Vagina (tissue), 2 donors: ENCODE measurements at places on chromosomes 1 and 21.

- DNase-seq = no peak
These were observed 3.6 kb downstream of the PAX7 start for GRCh38 chr1:18634276-18634675.

DNA sequence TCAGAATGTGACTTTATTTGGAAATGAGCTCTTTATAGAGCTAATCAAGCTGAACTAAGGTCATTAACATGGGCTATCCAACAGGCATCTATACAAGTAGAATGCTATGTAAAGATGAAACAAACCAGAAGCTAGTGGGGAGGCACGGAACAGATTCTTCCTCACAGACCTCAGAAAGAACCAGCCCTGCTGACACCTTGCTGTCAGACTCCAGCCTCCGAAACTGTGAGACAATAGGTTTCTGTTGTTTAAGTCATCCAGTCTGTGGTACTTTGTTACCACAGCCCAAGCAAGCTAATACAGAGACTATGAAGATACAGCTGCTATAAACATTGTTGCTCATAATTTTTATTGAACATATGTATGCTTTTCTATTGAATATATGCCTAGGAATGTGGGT, 406.3 kb upstream of the CHRM3 start:
- DNase-seq = no peak

GRCh38 chr1:152622803-152623202, at the start of gene LCE3A:
Gene LCE3A (minus strand): TSS chr1:152623103. CDS start chr1:152623103, 0 bp downstream.
- no peak for DNase-seq

GRCh38 chr1:30343562-30343961, 379.8 kb downstream of the MATN1 start:
- no peak for DNase-seq

- no peak for DNase-seq
These were observed 1.7 kb downstream of the ADSS2 start for GRCh38 chr1:244449936-244450508.

DNA sequence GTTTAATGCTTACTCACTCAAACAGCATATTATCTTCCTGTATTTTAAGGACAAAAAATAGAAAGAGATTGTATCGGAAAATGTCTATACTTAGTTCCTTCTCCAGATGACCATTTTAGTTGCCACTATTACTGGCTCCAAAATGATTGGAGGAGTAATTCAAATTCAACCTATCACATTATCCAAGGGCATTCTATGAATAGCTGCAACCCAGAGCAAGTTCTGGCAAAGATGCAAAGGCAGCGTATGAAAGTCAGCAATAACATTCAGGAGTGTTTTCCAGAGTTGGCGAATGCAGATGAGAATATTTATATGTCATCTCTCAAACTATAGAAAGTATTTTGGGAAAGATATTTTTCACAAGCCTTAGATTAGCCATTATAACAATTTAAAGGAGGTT, 389.8 kb upstream of the ADGRL2 start:
- no peak for DNase-seq

DNA sequence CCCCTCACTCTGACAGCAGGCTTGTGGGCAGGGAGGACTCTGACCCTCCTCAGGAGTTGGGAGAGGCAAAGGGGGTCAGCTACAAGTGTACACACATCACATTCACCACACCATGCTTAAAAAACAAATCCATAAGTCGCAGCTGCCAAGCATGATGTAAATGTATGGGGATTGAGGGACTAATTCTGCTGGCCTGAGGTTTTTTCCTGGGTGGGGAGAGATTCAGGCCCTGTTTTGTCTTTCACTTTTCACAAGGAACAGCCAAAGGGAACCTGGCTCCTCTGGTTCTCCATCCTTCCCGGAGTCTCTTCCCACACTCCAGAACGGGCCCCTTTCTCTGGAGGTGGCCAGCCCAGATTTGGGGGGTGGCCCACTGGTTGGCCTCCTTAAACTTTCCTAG, 1.3 kb upstream of the MTARC2 start:
- no peak for DNase-seq
